ENCODE measurements at places on chromosomes 1 and 21.

GRCh38 chr1:68327414-68327813, 95.1 kb upstream of the WLS start:
- no peak for DNase-seq

DNA sequence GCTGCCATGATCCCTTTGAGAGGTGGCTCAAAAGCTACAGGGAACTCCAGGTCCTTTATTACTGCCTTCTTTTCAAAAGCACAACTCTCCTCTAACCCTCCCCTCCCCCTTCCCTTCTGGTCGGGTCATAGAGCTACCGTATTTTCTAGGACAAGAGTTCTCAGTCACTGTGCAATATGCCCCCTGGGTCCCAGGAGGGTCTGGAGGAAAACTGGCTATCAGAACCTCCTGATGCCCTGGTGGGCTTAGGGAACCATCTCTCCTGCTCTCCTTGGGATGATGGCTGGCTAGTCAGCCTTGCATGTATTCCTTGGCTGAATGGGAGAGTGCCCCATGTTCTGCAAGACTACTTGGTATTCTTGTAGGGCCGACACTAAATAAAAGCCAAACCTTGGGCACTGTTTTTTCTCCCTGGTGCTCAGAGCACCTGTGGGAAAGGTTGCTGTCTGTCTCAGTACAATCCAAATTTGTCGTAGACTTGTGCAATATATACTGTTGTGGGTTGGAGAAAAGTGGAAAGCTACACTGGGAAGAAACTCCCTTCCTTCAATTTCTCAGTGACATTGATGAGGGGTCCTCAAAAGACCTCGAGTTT, 3.1 kb downstream of the BTG2 start:
- no peak for DNase-seq

- DNase-seq: no peak
Observed at GRCh38 chr1:238653693-238654321, 732.6 kb upstream of the CHRM3 start.

DNA sequence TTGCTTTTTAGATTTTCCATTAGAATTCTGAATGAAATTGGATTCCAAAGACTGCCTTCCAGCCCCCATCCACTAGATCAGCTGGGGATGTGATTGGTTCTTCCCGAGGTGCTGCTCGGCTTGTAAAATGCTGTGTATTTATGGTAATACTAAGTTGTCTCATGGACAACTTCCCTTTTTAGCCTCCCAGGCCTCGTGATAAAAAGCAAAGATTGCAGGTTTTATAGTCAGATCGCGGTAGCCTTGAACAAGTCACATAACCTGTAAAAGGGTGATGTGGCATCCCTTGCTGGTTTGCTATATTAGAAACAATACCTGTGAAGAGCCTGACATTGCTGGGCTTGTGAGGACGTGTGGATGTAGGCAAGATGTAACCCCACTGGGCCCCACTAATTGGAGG, 10.4 kb downstream of the MUL1 start:
- DNase-seq: no peak

DNA sequence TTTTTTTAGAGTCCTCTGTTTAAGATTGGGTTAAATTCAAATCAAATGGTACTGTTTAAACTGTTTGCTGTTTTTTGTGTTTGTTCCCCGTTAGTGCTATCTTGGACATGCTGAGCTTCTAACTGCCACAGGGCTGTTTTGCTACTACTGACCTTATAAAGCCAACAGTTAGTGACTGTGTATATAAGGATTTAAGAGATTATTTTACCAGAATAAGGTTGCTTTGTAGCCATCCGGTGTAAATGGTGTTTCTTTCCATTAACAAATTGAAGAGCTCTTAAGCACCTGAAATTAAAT, 37.0 kb downstream of the ZNF281 start:
- DNase-seq: no peak

DNA sequence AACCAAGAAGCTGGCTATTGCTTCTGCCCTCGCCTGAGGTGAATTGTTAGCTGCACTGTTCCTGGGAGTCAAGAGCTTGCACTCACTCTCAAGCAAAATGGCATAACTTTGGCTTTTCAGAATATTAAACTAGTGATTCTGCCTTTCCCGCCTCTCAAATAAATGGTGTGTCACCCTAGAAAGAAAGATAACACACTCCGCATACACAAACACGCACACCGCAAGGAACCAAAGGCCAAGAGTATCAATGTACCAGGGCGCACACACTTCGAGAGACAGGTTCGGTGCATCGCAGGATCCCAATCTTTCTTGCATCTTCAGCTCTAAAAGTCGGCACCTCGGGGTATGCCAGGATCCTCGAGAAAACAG, 470 bp upstream of the RTCA start:
- DNase-seq: no peak

- DNase-seq: no peak
Observed at GRCh38 chr1:11617314-11617713, 36.9 kb downstream of the FBXO2 start.

GRCh38 chr1:36251794-36252481, 27.7 kb downstream of the THRAP3 start:
- no peak for DNase-seq

DNA sequence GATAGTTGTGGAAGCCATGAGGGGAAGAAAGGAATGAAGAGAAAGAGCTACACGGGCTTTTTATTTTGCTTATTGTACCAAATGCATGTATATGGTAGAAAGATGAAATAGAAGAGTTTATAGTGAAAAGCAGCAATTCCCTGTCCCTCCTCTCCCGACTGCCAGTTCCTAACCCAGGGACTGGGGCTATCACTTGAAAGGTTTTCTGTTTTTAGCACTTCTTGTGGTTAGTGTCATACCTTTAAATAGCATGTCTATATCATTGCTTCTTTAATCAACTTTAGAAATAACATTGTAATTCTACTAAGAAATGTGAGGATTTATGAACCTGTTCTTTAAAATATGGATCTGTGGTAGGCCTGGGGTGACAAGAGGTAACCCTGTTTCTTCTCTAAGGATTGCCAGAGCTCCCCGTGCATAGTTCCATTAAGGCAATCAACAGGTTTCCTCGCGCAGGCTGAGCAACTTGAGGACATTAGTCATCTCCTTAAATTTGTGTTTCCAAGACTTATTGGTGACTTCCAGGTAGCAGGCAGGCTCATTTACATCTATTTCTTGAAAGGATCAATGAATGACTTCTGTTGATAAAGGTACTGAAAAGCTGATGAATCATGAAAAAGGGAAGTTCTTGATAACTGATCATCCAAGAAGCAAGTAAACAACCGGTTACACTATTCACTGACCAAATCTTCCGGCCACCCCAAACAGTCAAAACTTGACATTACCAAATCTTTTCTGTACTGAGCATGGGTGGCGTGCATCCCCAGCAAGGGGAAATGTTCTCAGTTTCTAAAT, 37.8 kb upstream of the S1PR1 start:
- no peak for DNase-seq

GRCh38 chr21:46191686-46192575, 7.7 kb upstream of the SPATC1L start:
- DNase-seq: no peak
